Stimulated activated CD8-positive, alpha-beta memory T cell treated with anti-CD3 and anti-CD28 coated beads, Interleukin-15, amount 100 ng/mL, for 48 hours (primary cell): ENCODE measurements at places on chromosomes 1 and 21.

GRCh38 chr1:214389734-214390133 is 108.8 kb downstream of the SMYD2 start:
- DNase-seq: no peak

GRCh38 chr1:183607322-183607980 is 17.2 kb upstream of the NCF2 start:
- DNase-seq: no peak

GRCh38 chr1:147077936-147078605 is 94.2 kb downstream of the PRKAB2 start:
- DNase-seq: no peak

- DNase-seq: no peak
Measured at GRCh38 chr1:21331752-21332478, 41.7 kb upstream of the ECE1 start.

GRCh38 chr1:13687151-13687715 is 12.8 kb upstream of the PRDM2 start:
- DNase-seq: no peak
